ENCODE measurements at places on chromosomes 1 and 21. TPM values are rescaled to one million over a fixed set of nuclear protein-coding genes. Genes with fewer than 3 reads are reported as not detected.

DNA sequence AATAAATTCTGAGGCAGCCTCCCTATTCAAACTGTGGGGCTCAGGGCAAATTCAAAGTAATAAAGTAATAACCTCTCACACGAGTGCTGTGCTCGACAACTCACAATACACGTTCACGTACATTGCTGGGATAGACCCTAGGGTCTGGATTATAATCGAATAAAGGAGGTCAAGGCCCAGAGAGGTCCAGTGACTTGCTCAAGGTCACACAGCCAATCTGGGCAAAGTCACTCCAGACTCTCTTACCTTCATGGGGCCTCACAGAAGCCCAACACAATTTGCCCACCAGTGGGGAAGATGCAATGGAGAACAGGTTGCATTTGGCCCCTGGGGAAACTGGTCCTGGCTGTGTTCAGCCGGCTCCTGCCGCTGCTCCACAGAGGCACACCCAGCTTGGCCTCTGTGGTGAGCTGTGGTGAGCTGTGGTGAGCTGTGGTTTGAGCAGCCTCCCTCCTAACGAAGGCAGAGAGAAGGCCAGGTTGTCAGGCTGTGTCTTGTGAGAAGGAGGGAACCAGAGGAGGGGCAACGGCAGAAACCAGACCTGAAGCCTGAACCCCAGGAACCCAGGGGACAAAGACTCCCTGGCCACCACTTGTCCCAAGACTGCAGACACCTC lies 35.1 kb downstream of the NUAK2 start:
- DNase-seq: no peak
- no peaks in the 10 kb centered on the region for H3K27me3 ChIP-seq
- H3K36me3 ChIP-seq: no peaks in the 10 kb centered on the region
- no peak overlapping the region for H3K4me3 ChIP-seq
- H3K27ac ChIP-seq: no peak overlapping the region
- peaks cover 53% of the 10 kb centered on the region for H3K4me1 ChIP-seq

GRCh38 chr1:2856676-2857375 lies 55.3 kb upstream of the TTC34 start:
- H3K27me3 ChIP-seq: peaks cover 19% of the 10 kb centered on the region
- H3K27ac ChIP-seq: no peak overlapping the region
- peak; percentile 41 for DNase-seq
- H3K4me1 ChIP-seq: no peaks in the 10 kb centered on the region
- H3K4me3 ChIP-seq: no peak overlapping the region
- H3K36me3 ChIP-seq: no peaks in the 10 kb centered on the region

DNA sequence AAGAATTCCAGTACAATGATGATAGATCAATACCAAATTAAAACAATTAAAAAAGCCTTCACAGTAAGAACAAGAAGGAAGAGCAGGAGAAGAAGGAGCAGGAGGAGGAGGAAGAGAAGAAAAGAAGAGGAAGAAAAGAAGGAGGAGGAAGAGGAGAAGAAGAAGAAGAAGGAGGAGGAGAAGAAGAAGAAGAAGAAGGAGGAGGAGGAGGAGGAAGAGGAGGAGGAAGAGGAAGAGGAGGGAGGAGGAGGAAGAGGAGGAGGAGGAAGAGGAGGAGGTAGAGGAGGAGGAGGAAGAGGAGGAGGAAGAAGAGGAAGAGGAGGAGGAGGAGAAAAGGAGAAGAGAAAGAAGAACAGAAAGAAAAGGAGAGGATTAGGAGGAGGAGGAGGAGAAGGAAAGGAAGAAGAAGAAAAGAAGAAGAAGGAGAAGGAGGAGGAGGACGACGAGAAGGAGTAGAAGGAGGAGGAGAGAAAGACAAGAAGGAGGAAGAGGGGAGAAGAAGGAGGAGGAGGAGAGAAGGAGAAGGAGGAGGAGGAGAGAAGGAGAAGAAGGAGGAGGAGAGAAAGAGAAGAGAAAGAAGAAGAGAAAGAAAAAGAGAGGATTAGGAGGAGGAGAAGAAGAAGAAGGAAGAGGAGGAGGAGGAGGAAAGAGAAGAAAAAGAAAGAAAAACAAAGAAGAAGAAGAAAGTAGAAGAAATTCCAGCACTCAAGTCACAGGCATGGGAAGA lies 68.5 kb upstream of the GRIK3 start:
- DNase-seq: no peak
- H3K36me3 ChIP-seq: no peaks in the 10 kb centered on the region
- no peaks in the 10 kb centered on the region for H3K27me3 ChIP-seq
- no peak overlapping the region for H3K4me3 ChIP-seq

GRCh38 chr1:246772686-246773085 lies 48.5 kb downstream of the SCCPDH start:
- DNase-seq: no peak
- no peaks in the 10 kb centered on the region for H3K27me3 ChIP-seq
- H3K27ac ChIP-seq: no peak overlapping the region
- H3K36me3 ChIP-seq: peaks cover 57% of the 10 kb centered on the region
- H3K4me1 ChIP-seq: no peaks in the 10 kb centered on the region

- H3K27me3 ChIP-seq: no peaks in the 10 kb centered on the region
- H3K27ac ChIP-seq: no peak overlapping the region
- H3K4me1 ChIP-seq: no peaks in the 10 kb centered on the region
- H3K4me3 ChIP-seq: no peak overlapping the region
Measured at GRCh38 chr1:233639611-233640010, 25.7 kb downstream of the KCNK1 start.

DNA sequence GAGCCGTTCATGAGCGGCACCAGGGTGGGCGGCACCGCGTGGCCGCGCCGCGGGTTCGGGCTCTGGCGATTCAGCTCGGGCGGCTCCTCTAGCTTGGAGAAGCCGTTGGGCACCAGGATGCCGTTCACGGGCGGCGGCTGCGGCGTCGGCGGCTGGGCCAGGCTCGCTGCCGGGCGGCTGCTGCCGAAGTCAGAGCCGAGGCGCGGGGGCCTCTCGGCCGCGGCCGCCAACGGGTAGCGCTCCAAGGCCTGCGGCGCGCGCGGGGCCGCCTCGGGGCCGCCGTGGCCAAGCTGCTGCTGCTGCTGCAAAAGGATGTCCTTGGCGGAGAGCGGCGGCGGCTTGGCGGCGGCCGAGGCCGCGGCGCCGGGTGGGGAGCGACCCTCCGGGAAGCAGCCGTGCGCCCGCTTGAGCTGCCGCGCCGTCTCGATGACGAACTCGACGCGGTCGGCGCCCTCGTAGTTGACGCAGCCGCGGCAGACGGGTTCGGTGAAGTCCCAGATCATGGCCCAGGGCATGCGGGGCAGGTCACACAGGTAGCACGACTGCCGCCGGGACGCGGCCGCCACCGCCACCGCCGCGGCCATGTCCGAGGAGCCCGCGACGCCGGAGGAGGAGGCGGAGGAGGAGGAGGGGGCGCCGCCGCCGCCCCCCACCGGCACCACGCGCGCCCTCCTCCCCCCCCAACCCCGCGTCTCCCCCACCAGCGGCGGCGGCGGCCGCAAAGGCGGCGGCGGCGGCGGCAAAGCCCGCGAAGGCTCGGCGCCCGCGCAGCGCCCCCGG lies 877 bp downstream of the IRF2BP2 start:
- DNase-seq: peak; percentile 75
- peaks cover 26% of the 10 kb centered on the region for H3K36me3 ChIP-seq
- peaks cover 48% of the 10 kb centered on the region for H3K4me1 ChIP-seq
- peak overlapping the region; percentile 100 for H3K27ac ChIP-seq
- H3K4me3 ChIP-seq: peak overlapping the region; percentile 85
- no peaks in the 10 kb centered on the region for H3K27me3 ChIP-seq

DNA sequence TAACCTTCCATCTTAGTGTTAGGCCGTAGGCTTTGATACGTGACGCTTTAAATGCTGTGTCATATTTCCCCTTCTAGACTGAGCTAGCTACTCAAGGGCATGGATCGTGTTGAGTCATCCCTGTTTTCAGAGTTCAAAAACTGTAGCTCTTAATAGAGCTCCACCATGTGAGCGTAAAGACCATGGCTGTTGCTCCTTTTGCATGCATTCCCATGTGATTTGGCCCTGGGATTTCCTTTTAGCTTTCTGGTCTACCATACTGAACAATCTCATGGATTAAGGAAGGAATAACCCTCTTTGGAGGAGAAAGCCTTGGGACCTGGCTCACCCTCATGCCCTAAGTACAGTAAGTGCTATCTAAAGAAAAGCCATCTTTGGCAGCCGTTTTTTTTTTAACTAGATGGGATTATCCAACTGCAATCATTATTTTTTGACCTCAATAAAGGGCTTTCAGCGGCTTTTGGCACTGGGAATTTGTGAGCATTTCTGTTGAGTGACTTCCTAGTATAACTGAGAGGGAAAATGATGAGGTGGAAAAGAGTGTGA lies 76.6 kb downstream of the PLPP3 start:
- no peak overlapping the region for H3K4me3 ChIP-seq
- peaks cover 47% of the 10 kb centered on the region for H3K36me3 ChIP-seq
- DNase-seq: no peak
- no peaks in the 10 kb centered on the region for H3K27me3 ChIP-seq

DNA sequence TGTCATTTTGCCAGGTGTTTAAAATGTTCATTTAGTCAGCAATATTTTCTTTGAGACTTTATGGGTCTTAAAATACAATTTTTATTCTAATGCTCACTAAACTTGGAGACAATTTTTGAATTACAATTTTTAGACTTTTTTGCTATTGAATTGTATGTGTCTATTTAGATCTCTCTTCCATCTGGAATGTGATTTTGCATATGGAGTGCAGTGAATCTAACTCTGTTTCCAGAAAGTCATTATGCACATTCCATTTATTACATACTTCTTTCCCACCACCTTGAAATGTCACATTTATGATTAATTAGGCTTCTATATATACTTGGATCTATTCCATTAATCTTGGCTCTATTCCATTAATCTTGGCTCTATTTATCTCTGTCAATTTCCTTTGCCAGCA lies 5.6 kb upstream of the TSPEAR start:
- DNase-seq: no peak
- no peaks in the 10 kb centered on the region for H3K36me3 ChIP-seq
- peaks cover 41% of the 10 kb centered on the region for H3K27me3 ChIP-seq

- H3K4me3 ChIP-seq: no peak overlapping the region
- H3K4me1 ChIP-seq: no peaks in the 10 kb centered on the region
- no peaks in the 10 kb centered on the region for H3K27me3 ChIP-seq
- no peak overlapping the region for H3K27ac ChIP-seq
- H3K36me3 ChIP-seq: peaks cover 7% of the 10 kb centered on the region
Measured at GRCh38 chr1:67031859-67032247, 22.1 kb downstream of the SLC35D1 start.

DNA sequence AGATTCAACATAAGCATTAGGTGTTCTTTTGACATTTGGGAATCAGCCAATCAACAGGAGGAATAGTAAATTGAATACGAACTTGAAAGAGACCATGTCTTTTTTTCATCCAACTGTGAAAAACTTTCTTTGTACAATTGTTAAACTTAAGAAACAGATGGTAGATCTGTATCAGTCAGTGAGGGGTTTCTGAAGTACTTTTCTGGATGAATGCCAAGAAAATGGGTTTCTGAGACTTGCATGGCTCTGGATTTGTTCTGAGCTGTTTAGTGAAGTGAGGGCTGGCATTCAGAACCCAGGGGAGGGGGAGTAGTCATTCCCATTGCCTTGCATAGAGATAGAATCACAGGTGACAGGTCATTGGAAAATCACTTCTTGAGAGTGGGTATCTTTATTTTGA lies 37.4 kb downstream of the PTPRC start:
- no peak for DNase-seq
- H3K4me3 ChIP-seq: no peak overlapping the region
- H3K27ac ChIP-seq: no peak overlapping the region
- no peaks in the 10 kb centered on the region for H3K36me3 ChIP-seq
- H3K27me3 ChIP-seq: no peaks in the 10 kb centered on the region
- no peaks in the 10 kb centered on the region for H3K4me1 ChIP-seq

GRCh38 chr1:226363801-226364513 lies 43.9 kb downstream of the PARP1 start:
- H3K27me3 ChIP-seq: no peaks in the 10 kb centered on the region
- no peak for DNase-seq
- H3K4me1 ChIP-seq: no peaks in the 10 kb centered on the region

DNA sequence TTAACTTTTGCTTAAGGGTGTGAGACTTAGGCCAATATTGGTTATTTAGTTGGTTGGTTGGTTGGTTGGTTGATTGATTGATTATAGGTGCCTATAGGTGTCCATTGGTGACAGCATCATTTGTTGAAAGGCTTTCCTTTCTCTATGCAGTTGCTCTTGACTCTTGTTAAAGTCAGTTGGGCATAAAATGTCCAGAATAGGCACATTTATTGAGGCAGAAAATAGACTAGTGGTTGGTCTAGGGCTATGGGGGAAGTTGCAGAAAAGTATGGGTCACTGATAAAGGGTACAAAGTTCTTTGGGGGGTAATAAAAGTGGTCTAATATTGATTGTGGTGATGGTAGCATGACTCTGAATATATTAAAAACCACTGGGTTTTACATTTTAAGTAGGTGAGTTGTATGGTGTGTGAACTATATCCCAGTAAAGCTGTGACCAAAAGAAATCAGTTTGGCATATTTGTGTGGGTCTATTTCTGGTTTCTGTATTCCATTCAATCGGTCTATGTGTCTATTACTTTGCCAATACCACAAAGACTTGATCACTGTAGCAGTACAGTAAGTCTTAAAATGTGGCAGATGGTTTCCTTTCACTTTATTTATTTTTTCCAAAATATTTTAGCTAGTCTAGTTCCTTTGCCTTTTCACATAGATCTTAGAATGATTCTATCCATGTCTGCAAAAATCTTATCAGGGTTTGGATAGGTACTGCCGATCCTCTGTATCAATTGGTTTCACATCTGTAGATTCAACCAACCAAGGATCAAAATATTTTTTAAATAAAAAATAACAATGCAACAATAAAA lies 63.0 kb downstream of the ATP1A1 start:
- no peak for DNase-seq
- no peak overlapping the region for H3K27ac ChIP-seq
- no peaks in the 10 kb centered on the region for H3K27me3 ChIP-seq
- H3K4me3 ChIP-seq: no peak overlapping the region
- no peaks in the 10 kb centered on the region for H3K36me3 ChIP-seq
- no peaks in the 10 kb centered on the region for H3K4me1 ChIP-seq

DNA sequence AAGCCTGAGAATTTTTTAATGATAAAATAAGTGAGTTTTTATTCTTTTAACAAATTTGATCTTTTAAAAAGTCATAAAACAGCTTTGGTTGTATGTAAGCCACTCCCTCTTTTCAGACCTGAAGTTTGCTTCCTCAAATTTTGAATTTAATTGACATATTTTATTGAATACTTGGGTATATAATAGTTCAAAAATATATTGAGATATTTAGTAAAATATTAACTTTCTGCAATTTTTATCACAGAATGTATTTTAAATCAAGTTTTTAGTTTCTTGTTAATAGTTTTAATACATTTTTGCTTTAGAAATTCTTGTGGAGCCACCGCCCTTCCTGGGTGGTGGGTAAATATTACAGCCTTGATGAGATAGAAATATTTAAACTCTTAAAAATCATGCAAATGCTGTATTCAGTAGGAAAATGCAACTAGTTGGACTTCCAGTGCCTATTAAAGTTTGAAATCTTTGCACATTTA lies 867 bp downstream of the PTPRC start:
- peak overlapping the region; percentile 78 for H3K27ac ChIP-seq
- peak overlapping the region; percentile 43 for H3K4me3 ChIP-seq
- no peaks in the 10 kb centered on the region for H3K27me3 ChIP-seq

- no peak overlapping the region for H3K27ac ChIP-seq
- H3K36me3 ChIP-seq: no peaks in the 10 kb centered on the region
Measured at GRCh38 chr1:119674835-119675289, 26.8 kb upstream of the ZNF697 start.

The GBP3 gene
- total RNA-seq: 60.2 TPM

The PCBP3 gene
- total RNA-seq: 4.5 TPM

The SLC30A2 gene
- not detected for total RNA-seq

The CD247 gene
- 8.7 TPM for total RNA-seq

The FAM177B gene
- 0.56 TPM for total RNA-seq

The PALMD gene
- 18.8 TPM for total RNA-seq

The TEDDM1 gene
- not detected for total RNA-seq

The BARHL2 gene
- total RNA-seq: not detected
